CD4-positive, alpha-beta T cell treated with Interferon gamma for 1 hour (primary cell): ENCODE measurements at places on chromosomes 6 and 20.
A peak's percentile ranks its signal among the peaks of the same experiment; 100 is the strongest.

DNA sequence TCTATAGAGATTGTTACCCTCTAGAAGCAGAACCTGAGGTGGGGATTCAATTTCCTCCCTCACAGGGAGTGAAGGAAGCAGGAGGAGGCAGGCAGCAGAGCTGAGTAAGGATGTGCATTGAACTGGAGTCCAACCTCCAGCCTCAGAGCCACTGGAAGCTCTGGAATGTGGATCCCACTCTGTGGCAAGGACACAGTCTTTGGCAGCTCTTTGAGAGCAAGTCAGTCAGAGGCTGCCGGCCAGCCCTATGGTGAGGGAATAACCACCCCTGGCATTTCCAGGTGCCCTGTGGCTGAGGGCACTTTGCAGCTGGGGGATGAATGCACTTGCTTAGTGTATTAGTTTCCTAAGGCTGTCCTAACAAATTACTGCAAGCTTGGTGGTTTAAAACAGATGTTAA lies 37.2 kb downstream of the EBF4 start:
- no peak for DNase-seq

DNA sequence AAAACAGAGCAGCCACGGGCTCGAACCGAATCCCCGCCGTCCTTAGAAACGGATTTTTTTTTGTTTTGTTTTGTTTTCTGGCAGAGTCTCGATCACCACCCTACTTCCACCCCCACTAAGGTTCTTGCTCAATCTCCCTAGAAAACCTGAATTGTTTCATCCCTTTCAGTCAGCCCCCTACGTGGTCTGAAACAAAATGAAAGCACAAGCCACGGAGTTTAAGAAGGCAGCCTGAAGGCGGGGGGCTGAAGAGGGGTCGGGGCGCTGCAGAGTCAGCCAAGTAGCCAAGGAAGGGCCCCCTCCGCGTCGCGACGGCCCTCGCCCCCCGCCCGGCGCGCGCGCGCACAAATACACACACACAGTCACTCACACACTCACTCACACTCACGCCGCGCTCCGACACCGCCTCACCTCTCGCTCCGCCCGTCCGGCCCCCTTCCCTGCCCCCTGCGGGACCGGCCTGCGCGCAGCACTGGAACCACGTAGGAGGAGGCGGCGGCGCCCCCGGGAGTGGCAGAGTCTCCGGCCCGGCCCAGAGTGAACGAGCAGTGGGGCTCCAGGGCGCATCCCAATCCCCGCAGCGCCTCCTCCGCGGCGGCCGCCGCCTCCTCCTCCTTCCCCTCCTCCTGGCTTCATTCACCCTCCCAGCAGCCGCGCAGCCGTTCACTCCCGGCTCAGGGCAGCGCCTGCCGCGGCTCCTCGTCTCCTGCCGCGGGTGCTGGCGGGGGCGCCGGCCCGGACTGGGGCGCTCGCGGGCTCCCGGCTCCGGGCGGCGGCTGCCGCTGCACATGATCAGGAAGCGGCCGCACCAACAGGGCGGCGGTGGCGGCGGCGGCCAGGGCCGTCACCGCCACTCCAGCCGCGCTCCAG lies 1.4 kb downstream of the ATXN1 start:
- peak; percentile 79 for DNase-seq

GRCh38 chr6:136012198-136012887 lies 160.8 kb downstream of the PDE7B start:
- no peak for DNase-seq

- no peak for DNase-seq
These were observed 22.0 kb downstream of the KLHL31 start for GRCh38 chr6:53643481-53643965.

DNA sequence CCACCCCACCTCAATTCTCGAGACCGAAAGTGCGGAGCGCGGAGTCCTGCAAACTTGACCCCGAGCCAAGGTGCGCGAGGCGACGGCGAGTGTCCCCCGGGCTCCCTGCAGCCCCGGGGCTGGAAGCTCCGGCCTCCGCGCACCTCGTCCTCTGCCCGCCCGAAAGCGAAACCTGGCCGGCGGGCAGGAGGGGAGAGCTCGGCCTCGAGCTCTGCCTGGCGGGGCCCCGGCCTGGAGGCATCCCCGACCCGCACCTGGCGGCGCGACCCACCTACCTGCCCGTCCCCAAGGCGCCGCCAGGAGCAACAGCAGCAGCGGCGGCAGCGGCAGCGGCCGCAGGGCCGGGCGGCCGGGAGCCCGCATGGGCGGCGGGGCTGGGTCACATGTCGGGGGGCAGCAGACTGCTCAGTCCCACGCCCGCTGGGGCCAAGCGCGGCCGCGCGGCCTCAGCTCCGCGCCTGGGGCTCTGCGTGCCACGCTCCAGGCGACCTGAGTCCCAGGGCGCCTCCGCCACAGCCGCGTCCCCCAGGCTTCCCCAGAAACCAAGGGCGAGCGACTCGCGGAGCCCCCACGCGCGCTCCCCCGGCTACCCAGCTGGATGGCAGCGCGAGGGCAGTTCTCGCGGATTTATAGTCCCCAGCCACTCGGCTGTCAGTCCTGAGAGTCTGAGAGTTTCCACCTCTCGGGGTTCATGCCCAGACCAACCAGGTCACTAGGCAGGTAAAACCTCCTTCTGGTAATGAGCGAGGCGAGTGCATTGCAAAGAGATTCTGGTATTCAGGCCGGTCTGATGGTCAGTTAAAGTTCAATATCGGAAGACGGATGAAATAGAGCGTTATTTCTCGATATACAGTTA lies at the start of gene IL20RA:
IL20RA (minus strand) TSS at position 600 of the 856 bp plus-strand sequence; CDS start at position 363, 237 bp downstream.
- peak; percentile 1 for DNase-seq

- no peak for DNase-seq
These were observed 76.2 kb downstream of the MAP3K4 start for GRCh38 chr6:161067749-161068148.

- no peak for DNase-seq
These were observed 968 bp upstream of the MMP24 start for GRCh38 chr20:35225319-35226125.
